Caco-2 (cell line): ENCODE measurements at places on chromosomes 5 and 9.

DNA sequence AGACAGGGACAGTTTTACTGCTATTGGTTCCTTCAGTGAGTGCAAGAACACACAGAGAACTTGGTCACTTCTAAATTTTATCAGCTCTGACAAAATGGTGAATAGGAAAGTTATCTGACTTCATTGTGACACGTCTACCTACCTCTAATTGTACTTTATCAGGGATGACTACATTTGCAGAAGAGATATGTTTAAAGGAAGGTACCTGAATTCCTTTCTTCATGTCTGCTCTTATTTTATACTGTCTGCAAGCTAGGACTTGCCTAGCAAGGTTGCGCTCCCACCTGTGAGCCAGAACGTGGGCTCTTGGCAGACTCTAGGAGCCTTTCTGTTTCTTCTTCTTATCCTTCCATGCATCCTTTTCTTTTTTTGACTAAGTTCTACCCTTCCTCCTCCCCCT is 1.6 kb downstream of the SLC27A6 start:
- DNase-seq: no peak
- H3K27ac ChIP-seq: no peak overlapping the region
- no peaks in the 10 kb centered on the region for H3K27me3 ChIP-seq
- H3K4me1 ChIP-seq: no peaks in the 10 kb centered on the region
- no peaks in the 10 kb centered on the region for H3K36me3 ChIP-seq

GRCh38 chr5:159120446-159120845 is 20.7 kb upstream of the EBF1 start:
- H3K27me3 ChIP-seq: no peaks in the 10 kb centered on the region
- H3K36me3 ChIP-seq: no peaks in the 10 kb centered on the region
- H3K27ac ChIP-seq: no peak overlapping the region

GRCh38 chr5:158701007-158701391 is 398.7 kb downstream of the EBF1 start:
- H3K4me3 ChIP-seq: no peak overlapping the region
- no peak for DNase-seq
- no peak overlapping the region for H3K27ac ChIP-seq

- H3K4me1 ChIP-seq: peaks cover 32% of the 10 kb centered on the region
- H3K27me3 ChIP-seq: no peaks in the 10 kb centered on the region
- H3K27ac ChIP-seq: no peak overlapping the region
- H3K4me3 ChIP-seq: no peak overlapping the region
- no peaks in the 10 kb centered on the region for H3K36me3 ChIP-seq
Measured at GRCh38 chr9:20382460-20383071, 239.7 kb downstream of the MLLT3 start.

DNA sequence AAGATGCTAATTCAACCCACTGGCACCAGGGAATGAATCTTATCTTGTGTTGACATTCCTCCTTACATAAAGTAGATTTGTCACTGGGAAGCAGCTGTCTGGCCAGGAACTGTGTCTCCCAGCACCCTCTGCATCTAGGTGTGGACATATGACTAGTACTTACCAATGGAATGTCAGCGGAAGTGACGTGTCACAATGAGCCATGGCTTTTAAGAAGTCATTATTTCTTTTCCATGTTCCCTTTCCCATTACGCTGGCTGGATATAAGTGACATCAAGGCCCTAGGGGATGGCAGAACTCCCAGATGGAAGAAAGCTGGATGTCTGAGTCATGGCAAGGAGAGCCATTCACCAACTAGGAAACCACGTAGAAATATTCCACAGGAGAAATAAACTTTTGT is 84.7 kb upstream of the MAST4 start:
- H3K27ac ChIP-seq: no peak overlapping the region
- no peaks in the 10 kb centered on the region for H3K27me3 ChIP-seq
- DNase-seq: no peak
- no peaks in the 10 kb centered on the region for H3K36me3 ChIP-seq

- H3K36me3 ChIP-seq: no peaks in the 10 kb centered on the region
- H3K4me1 ChIP-seq: no peaks in the 10 kb centered on the region
- H3K27ac ChIP-seq: no peak overlapping the region
- no peak for DNase-seq
- no peaks in the 10 kb centered on the region for H3K27me3 ChIP-seq
- no peak overlapping the region for H3K4me3 ChIP-seq
Measured at GRCh38 chr5:153584126-153584959, 93.9 kb downstream of the GRIA1 start.

- H3K27me3 ChIP-seq: no peaks in the 10 kb centered on the region
- no peak overlapping the region for H3K4me3 ChIP-seq
- no peaks in the 10 kb centered on the region for H3K36me3 ChIP-seq
- DNase-seq: no peak
- H3K4me1 ChIP-seq: no peaks in the 10 kb centered on the region
Measured at GRCh38 chr5:139064613-139065012, 133.6 kb downstream of the SIL1 start.

GRCh38 chr5:156241266-156241665 is 85.7 kb upstream of the SGCD start:
- no peaks in the 10 kb centered on the region for H3K27me3 ChIP-seq
- H3K4me1 ChIP-seq: no peaks in the 10 kb centered on the region
- H3K4me3 ChIP-seq: no peak overlapping the region
- DNase-seq: no peak
- no peak overlapping the region for H3K27ac ChIP-seq
- no peaks in the 10 kb centered on the region for H3K36me3 ChIP-seq

- H3K27me3 ChIP-seq: no peaks in the 10 kb centered on the region
- no peak overlapping the region for H3K27ac ChIP-seq
- H3K36me3 ChIP-seq: no peaks in the 10 kb centered on the region
- no peak for DNase-seq
- no peaks in the 10 kb centered on the region for H3K4me1 ChIP-seq
Measured at GRCh38 chr5:72067682-72068470, 39.4 kb upstream of the MAP1B start.

GRCh38 chr5:1867114-1867814 is 15.5 kb downstream of the IRX4 start:
- DNase-seq: no peak
- H3K36me3 ChIP-seq: no peaks in the 10 kb centered on the region
- H3K4me1 ChIP-seq: no peaks in the 10 kb centered on the region
- H3K27ac ChIP-seq: no peak overlapping the region
- H3K4me3 ChIP-seq: no peak overlapping the region
- no peaks in the 10 kb centered on the region for H3K27me3 ChIP-seq

- no peaks in the 10 kb centered on the region for H3K27me3 ChIP-seq
- peak overlapping the region; percentile 74 for H3K27ac ChIP-seq
- no peak overlapping the region for H3K4me3 ChIP-seq
- H3K36me3 ChIP-seq: no peaks in the 10 kb centered on the region
- peak; percentile 49 for DNase-seq
Measured at GRCh38 chr9:4417578-4418325, 72.5 kb upstream of the SLC1A1 start.

- H3K4me3 ChIP-seq: no peak overlapping the region
- no peak overlapping the region for H3K27ac ChIP-seq
- H3K36me3 ChIP-seq: peaks cover under 1% of the 10 kb centered on the region; the same call in 1 of the 2 replicates
Measured at GRCh38 chr5:57258052-57258451, 84.2 kb downstream of the GPBP1 start.

- no peaks in the 10 kb centered on the region for H3K27me3 ChIP-seq
- no peak overlapping the region for H3K4me3 ChIP-seq
- peaks cover 20% of the 10 kb centered on the region for H3K4me1 ChIP-seq
- DNase-seq: no peak
Measured at GRCh38 chr5:173780235-173781234, 107.6 kb upstream of the CPEB4 start.

GRCh38 chr5:81698813-81699212 is 52.1 kb downstream of the SSBP2 start:
- no peak for DNase-seq
- no peak overlapping the region for H3K27ac ChIP-seq
- no peaks in the 10 kb centered on the region for H3K4me1 ChIP-seq
- H3K4me3 ChIP-seq: no peak overlapping the region

- no peaks in the 10 kb centered on the region for H3K4me1 ChIP-seq
- DNase-seq: no peak
- no peaks in the 10 kb centered on the region for H3K36me3 ChIP-seq
Measured at GRCh38 chr9:16925426-16925825, 55.0 kb upstream of the BNC2 start.
